Ovary (tissue), 10 donors: ENCODE measurements at places on chromosomes 11 and 22.
A peak's percentile ranks its signal among the peaks of the same experiment; 100 is the strongest.

DNA sequence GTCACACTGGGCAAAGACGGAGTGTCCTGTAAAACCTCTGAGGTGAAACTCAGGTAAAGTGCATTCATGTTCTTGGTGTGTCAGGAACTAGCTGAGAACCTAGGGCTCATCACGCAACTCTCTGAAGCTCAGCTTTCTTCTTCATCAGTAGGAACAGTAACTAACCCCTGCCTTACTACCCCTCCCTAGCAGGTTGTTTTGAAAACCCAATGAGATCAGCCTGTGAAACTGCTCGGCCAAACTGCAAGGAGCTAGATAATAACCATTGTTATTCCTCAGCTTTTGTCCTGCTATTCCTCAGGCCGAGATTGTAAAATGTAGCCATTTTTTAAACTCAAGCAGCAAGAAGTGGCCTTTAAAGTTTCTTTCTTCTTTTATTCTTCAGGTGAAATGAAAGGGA lies 9.8 kb upstream of the FJX1 start:
- no peak for DNase-seq

DNA sequence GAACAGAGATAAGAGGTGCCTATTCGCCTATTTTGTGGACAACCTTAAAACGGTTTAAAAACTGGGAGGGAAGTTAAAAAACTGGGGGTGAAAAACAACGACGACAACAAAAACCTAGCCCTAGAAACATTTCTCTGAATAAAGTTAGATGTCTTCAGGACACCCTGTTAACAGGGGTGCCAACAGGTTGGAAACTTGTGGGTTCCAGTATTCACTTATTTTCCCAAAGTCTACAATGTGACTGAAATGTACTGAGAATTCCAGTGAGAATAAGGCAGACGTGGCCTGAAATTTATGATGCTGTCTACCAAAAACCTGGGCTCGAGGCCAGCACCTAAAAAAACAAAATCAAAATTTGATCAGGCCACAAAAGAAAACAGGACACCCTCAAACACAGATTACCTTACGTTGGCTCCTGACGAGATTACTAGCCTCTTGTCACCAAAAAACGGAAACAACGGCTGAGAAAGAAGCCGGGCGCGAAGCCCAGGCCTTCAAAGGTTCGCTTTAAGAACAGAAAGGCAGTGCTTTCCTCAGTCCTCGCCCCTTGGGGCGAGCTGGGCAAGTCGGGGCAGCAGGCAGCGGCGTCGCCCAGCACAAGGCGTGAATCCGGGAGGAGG lies 906 bp downstream of the CCDC90B start:
- no peak for DNase-seq

DNA sequence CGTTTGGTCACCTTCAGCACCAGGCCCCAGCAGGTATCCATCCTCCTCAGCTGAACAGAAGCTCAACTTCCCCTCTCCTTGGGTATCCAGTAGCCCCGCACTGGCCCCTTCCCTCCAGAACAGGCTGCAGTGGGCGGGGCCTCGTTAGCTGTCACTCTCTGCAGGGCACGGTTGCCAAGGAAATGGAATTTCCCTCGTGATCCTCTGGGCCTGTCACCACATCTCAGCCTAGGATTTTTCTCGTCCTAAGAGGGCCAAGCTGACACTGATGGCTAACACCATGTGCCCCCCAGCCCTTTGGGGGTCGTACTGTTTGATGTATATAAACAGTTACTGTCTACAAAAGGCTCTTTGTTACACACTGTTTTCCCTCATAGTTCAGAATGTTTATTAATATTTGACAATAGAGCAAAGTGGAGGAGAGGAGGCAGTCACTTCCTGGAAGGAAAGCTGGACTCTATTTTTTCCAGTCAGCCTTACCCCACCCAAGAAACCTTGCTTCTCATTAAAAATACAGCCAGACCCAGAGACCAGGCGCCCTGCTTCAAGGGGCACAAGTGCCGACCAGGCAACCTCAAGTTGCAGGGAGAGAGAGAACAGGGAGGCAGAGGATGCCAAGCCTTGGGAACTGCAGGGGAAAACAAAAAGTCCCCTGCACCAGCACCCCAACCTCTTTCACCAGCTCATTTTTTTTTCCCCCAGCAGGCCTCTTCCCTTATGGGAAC lies 44.5 kb downstream of the FEZ1 start:
- DNase-seq, result peak; percentile 62

GRCh38 chr11:45017329-45017728 lies 66.6 kb upstream of the TP53I11 start:
- DNase-seq, result no peak

- DNase-seq, result no peak
These were observed 117.7 kb upstream of the CCDC90B start for GRCh38 chr11:83403691-83404389.

- no peak for DNase-seq
These were observed 159.4 kb downstream of the C11orf91 start for GRCh38 chr11:33540946-33541915.

GRCh38 chr11:93072229-93072914 lies 102.9 kb downstream of the MTNR1B start:
- no peak for DNase-seq

DNA sequence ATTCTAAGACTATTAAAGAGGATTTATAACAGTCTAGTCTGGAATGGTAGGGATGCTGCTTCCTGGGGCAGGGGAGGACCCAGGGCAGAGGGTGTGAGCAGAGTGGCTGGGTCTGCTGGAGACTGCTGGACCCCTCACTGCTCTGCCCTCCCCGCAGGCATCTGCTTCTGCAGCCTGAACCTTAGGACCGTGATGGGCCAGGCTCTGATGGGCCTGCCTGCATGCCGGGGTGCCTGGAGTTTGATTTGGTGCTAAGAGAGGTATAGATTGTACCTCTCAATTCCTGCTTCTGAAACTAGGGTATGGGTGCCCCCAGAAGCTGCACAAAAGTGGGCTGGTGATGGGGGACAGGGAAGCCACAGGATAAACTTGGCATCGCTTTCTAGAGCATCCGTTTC lies 54.9 kb downstream of the CD82 start:
- peak; percentile 26 for DNase-seq

DNA sequence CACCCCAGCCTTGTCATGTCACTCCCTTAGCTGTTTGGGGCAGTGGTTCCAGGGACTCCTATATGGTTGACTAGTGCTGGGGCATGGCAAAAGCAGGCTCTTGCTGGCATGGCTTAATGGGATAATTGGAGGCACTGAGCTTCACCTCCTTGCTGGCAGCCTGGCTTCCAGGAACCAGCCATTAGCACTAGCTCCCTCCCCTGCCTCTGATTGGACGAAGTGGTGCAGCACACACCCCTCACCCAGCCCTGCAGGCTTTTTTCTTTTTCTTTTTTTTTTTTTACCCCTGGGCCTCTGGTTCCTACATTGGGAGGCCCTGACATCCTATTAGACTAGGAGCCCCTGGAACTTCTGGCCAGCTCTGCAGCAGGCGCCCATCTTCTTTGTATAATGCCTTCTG lies 18.6 kb downstream of the PHLDB1 start:
- DNase-seq, result no peak

GRCh38 chr11:84165139-84165538 lies 879.0 kb upstream of the CCDC90B start:
- no peak for DNase-seq

DNA sequence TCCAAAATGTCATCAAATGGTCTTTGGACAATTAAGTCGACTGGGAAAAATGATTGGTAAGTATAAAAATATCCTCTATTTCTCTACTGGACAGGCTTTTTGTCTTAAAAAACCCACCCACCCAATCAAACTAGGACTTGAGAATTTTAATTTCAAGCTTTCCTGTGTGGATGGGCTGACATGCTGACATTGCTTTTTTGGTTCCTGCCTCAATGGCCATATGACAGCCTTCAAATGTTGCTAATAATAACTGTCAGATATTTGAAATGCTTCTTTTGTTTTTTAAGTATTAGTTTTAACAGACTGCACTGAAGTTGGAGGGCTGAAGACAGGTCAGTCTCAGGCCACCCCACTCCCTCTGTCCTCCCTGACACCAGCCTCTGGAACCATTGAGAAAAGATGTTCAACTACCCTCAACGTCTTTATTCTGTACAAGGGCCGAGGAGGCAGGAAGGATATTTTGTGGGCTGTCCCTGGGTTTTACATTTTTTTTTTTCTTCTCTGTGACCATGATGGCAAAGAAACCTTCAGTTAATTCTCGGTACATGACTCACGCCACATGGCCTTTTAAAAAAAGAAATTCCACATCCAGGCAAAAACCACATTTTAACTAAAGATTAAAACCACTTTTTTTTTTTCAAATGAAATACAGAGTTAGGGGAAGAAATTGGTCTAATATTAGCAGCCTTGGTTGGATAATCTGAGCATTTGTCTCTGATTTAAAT lies 130.4 kb downstream of the SLC1A2 start:
- no peak for DNase-seq

- DNase-seq, result no peak
These were observed 86.0 kb upstream of the GRIK4 start for GRCh38 chr11:120425527-120425926.

DNA sequence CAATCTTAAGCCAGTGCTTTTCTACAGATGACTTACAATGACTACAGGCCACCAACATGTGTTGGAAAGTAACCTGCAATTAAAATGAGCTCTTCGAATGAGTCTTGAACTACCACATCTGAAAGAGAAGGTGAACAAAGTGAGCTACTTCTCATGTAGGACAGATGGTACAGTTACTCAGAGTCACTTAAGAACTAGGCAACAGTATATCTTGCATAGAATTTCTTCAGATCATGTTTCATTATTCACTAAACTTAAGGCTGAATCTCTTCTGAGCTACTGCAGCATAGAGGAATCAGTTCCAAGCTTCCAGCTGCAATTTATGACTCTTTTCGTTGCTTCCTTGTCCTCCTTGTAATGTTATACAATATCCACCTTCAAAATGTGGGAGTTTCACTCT lies 270.9 kb downstream of the TTC28 start:
- DNase-seq, result no peak

GRCh38 chr11:84824624-84825023 lies 802.5 kb downstream of the DLG2 start:
- DNase-seq, result no peak

- DNase-seq, result peak; percentile 11
These were observed 32.1 kb upstream of the ACR start for GRCh38 chr22:50705851-50706351.

GRCh38 chr11:26985943-26986342 lies 8.0 kb upstream of the FIBIN start:
- no peak for DNase-seq

DNA sequence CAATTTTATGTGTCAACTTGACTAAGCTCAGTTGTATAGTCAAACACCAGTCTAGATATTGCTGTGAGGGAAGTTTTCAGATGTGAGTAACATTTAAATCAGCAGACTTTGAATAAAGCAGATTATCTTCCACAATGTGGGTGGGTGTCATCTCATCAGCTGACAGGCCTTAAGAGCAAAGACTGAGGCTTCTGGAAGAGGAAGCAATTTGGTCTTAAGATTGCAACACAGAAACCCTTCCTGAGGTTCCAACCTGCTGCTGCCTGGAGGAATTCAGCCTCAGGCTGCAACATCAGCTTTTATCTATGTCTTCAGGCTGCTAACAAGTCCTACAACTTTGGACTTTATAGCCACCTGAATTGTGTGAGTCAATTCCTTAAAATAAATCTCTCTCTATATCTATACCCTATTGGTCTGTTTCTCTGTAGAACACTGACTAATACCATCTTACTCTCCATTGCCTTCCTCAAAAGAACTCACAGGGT lies 277.2 kb upstream of the PLET1 start:
- no peak for DNase-seq

GRCh38 chr11:120172054-120172911 lies 34.4 kb upstream of the TRIM29 start:
- DNase-seq, result peak; percentile 71

DNA sequence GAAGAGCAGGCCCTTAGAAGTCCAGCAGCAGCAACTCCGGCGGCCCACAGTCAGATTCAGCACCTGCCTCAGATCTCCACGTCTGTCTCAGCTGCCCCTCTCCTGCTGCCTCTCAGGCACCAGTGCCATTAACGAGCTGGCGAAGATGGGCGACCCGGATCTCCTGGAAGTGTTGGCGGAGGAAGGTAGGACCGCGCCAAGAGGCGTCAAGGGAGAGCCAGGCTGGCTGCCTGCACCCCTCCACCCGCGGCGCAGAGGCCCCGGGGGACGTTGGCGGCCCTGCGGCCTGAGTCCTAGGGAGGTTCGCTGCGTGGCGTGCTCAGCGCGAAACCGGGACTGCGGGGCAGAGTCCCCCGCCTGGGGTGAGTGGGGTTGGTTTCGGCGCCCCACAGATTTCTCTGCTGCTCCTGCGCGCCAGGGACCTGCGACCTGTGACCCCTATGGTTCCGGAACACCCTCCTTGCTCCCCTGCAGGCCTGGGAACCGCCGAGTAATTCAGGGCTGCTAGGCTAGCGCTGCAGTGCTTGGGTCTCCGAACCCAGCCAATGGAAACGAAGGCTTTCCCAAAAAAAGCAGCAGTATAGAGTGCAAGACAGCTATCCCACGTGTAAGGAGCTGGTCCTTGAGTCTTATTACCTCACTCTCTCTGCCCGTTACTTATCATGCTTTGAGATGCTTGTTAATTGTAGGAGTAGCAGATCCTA lies 615 bp downstream of the ANO5 start:
- DNase-seq, result peak; percentile 8

- no peak for DNase-seq
These were observed 23.6 kb upstream of the MN1 start for GRCh38 chr22:27825174-27825573.

DNA sequence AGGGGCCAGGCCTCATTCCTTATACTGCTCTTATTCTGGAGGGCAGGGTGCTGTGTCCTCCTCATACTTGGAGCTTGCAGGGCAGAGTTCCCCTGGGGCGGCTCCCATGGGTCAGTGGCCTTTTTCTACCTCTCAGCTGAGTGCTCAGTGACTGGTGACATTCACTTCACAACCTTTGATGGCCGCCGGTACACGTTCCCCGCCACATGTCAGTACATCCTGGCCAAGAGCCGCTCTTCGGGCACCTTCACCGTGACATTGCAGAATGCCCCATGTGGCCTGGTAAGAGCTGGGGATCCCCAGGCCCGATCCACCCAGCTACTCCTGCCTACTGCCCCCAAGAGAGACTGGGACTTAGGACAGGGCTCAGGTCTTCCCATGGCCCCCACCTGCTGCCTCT lies 14.5 kb downstream of the OTOG start:
- no peak for DNase-seq

DNA sequence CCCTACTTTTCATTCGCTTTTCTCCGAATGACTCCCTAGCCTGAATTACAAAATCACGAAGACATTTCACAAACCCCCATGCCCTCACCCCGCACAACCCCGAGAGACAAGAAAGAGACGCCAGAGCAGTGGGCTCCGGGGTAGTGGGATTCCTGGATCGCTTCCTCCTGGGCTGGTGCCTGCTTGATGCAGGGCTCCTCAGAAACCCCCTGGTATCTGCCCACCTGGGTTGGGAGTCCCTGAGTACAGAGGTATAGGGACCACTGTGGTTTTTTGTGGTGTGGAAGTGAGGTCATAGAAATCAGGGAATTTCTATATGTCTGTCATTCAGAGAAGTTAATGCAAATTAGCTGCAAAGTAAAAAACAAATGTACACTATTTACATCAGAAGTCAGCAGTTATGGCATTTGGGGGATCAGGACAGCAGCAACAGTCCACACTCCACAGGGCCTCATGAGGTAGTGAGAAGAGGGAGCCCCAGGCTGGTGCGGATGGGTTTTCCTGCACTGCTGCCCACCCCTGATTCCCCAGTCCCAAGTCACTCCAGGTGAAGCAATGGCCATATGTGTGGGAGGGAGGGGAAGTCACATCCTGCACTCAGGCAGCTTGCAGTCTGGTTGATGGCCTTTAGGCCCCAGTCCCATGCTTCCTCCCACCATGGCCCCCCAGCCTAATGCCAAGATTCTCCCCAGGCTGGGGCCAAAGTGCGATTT lies 39.6 kb downstream of the BUD13 start:
- DNase-seq, result no peak

- peak; percentile 36 for DNase-seq
These were observed 98.6 kb upstream of the AKIP1 start for GRCh38 chr11:8812438-8812837.

- no peak for DNase-seq
These were observed 207.0 kb downstream of the TBC1D22A start for GRCh38 chr22:46969491-46969890.
